Activated CD4-positive, CD25-positive, alpha-beta regulatory T cell treated with anti-CD3 and anti-CD28 coated beads, Interleukin-2, amount 50 U/mL, for 72 hours (primary cell): ENCODE measurements at places on chromosomes 13 and 19.

DNA sequence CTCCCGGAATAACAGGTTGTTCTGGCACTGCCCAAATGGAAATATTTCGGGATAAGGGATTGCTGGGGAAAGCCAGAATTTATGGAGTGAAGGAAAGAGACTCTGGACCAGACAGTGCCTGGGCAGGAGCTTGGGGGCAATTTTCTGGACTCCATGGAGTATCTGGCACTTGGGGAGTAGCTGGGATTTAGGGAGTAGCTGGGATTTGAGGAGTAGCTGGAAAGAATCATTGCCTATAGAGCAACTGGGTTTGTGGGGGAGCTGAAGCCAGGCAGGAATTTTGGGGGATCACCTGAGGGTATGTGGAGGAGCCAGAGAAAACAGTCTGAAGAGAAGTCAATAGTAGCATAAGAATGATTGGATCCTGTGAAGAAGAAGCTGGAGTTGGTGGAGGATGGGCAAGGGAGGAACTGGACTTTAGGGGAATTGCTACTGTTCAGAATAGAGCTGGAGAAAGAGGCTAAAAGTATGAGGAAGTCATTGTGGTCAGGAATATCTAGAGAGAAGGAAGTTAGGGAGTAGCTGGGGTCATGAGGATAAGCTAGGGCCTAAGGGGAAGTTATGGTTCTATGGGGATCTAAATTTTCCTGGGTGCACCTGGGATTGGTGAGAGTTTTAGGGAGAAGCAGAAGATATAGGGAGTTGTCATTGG is 14.8 kb downstream of the FSD1 start:
- DNase-seq, result no peak

DNA sequence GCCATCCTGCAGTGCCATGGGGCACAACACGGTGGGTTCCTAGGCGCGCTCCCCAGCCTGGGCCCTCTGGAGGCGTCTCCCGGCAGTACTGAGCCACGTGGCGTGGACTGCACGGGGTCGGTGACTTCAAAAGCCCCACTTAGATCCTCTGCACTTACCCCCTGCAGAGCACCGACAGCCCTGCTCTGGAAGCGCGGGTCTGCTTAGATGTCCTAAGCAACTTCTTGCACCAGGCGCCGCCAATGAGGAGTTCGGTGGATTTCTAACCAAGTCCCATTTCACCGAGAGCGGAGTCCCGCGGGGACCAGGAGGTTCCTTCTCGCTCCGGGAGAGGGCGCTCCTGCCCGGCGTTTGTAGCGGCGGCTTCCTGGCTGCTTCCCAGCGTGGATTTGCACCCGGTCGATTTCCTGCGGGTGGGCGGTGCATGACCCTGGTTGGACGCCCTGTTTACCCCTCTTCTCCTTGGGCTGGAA is 25.2 kb upstream of the ZNF845 start:
- no peak for DNase-seq

DNA sequence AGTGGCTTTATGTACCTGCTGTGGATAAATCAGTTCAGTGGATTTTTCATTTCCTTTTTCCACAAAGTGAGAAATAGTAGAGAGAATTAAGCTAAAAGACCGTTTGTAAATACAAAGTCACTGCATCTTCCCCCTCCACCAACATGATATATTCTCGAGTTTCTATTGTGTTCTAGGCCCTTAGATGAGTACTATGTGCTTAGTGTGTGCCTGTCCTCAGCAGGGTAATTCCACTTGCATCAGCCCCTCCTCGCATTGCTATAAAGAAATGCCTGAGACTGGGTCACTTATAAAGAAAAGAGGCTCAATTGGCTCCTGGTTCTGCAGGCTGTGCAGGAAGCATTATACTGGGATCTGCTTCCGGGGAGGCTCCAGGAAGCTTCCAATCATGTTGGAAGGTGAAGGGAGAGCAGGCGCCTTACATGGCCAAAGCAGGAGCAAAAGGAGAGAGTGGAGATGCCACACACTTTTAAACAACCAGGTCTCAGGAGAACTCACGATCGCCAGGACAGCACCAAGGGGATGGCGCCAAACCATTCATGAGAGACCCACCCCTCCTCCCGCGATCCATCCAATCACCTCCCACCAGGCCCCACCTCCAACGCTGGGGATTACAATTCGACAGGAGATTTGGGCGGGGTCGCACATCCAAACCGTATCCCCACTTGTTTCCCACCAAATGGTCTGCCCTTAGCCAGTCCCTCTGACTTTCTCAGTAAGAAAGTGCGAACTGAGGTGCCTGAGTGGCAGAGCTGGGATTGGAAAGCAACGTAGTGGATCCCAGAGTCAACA is 102.3 kb upstream of the ABCC4 start:
- DNase-seq, result no peak

DNA sequence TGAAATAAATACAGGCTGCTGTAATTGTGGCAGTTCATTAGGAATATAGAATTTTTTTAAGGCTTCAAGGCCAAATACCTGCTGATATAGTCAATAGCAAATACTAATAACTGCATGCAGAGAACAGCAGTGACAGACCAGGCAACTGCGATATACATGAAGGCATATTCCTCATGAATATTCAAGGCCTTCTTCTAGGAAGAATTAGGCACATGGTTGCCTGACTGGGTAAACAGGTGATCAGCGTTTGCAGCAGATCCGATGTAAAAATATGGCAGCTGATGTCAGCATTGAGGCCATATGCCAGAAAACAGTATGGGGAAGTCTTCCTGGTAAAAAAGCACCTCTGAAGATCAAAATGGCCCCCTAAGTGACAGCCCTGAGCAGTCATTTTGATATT is 629.7 kb downstream of the UQCRFS1 start:
- no peak for DNase-seq

DNA sequence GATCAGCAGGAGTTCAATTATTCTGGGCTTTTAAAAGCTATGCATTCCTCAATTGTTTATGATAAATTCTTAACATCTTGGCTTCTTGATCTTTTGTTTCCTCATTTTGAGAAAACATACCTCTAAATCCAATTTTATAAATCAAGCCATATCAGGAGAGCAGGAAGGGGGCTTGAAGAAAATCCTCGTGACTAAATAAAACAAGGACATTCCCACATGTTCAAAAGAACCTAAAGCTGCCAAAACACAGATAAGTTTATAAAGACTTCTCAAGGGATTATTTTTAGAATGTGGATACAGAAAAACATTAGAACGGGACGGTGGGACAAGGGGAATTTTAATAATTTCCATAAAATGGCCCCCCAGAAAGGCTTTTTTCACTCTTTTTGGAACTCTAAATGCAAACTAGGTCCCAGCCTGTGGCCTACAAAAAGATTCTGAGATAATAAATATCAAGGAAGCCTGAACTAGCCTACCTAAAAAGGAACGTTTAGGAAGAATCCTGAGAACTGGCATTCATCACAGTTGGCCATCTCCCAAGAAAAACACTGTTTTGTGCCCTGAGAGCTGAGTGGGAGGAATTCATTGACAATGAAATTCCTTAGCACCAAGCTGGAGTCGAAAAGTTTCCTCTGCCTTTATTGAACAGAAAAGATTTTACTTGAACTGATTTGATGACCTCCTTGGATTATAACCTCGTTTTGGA is 30.1 kb downstream of the ZAR1L start:
- DNase-seq, result no peak
